Neural progenitor cell (in vitro differentiated cells): ENCODE measurements at places on chromosomes 13 and 19.
A peak's percentile ranks its signal among the peaks of the same experiment; 100 is the strongest.

DNA sequence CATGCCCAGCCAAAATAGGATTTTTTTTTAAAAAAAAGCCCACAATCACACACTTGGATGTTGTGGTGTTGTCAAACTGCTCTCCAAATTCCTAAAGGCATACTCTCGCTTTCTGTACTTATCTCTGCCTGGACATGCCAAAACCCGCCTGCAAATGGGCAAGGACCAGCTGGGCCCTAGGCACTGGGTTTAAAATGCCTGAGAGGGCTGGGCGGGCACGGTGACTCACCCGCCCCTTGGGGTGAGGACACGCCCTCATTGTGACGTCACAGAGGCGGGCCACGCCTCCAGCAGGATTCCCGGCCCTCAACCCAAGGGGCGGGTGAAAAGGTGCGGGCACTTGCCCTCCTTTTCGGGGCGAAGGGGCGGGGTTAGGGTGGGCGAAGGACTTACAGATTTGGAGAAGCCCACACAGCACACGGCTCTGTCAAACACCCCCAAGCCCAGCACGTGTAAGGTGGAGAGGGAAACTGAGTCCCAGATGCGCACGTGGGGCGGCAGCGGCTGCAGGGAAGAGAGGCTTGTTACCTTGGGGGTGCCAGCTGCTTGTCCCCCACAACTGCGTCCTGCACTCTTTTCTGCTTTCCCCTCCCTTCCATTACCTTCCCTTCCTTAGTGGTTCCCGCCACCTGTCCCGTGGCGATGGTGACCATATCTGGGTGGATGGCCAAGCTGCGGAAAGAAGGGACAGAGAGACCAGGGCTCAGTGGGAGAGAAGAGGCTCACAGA lies 6.6 kb downstream of the EML2 start:
- peak; percentile 93 for DNase-seq

DNA sequence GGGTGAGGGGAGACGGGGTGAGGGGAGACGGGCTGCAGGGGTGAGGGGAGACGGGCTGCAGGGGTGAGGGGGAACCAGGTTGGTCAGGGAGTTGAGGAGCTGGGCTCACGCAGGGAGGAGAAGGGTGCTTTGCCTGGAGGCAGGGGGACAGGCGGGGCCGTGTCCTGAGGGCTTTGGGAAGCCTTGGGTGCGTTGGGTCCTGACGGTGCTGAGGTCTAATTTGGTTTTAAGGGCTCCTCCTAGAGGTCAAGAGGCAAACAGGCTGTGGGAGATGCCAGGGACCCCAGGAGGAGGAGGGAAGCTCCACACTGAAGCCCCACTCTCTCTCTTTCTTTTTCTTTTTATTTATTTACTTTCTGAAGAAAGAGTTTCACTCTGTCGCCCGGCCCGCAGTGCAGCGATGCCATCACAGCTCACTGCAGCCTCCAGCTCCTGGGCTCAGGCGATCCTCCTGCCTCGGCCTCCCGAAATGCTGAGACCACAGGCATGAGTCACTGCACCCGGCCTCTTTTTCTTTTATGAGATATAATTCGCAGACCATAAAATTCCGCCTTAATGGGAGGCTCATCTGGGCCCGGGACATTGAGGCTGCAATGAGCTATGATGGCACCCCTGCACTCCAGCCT lies 9.3 kb upstream of the MISP start:
- peak; percentile 70 for DNase-seq

GRCh38 chr13:76289558-76289957 lies 596.6 kb downstream of the KCTD12 start:
- DNase-seq = no peak

- no peak for DNase-seq
These were observed 1467.8 kb downstream of the UQCRFS1 start for GRCh38 chr19:27744926-27745768.

GRCh38 chr19:55454787-55455243 lies 6.6 kb downstream of the ISOC2 start:
- DNase-seq = peak; percentile 71

DNA sequence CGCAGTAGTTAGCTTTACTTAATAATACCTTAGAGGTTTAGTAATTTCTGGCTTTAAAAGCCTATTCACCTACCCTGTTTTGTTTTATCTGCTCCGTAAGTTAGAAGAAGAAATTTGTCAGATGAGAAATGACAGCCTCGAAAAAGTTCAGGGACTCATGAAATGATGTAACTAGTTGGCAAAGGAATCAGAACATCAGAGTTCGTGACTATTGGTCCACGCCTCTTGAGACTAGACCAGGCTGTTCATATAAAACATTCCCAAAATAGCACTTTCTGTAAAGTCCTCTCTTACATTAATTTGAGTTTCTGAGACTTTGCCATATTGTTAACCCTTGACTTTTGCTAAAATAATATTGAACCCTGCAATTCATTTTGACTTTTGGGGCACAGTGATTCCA lies 92.0 kb downstream of the HS6ST3 start:
- DNase-seq = no peak
